ENCODE measurements at places on chromosomes 4 and X.

DNA sequence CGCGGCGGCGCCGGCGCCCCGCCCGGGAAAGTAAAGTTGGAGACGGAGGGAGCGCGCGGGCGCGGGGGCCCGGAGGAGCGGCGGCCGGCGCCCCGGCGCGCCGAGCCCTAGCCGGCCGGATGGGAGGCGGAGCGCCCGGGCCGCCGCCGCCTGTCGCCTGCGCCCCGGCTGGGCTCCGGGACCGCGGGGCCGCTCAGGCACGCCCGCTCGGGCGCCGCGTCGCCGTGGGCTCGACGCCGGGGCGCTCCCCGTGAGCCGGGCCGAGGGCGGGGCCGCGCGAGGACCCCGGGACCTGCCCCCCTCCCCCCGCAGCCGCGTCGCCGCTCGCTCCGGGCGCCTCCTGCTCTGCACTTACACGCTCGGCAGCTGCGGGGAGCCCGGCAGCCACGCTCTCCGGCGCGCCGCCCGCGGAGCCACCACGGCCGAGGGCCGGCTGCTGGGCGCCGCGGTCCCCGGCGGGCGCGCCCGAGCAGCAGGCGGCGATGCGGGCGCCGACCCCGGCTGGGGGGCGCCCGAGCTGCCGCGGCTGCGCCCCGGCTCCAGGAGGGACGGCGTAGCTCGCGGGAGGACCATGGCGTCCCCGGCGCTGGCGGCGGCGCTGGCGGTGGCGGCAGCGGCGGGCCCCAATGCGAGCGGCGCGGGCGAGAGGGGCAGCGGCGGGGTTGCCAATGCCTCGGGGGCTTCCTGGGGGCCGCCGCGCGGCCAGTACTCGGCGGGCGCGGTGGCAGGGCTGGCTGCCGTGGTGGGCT lies at the start of gene ADRA2C:
Gene ADRA2C, plus strand, starts transcription at position 350 of the 749 bp plus-strand sequence. Its CDS starts 222 bp downstream, at position 572.
- DNase-seq = peak; percentile 75

DNA sequence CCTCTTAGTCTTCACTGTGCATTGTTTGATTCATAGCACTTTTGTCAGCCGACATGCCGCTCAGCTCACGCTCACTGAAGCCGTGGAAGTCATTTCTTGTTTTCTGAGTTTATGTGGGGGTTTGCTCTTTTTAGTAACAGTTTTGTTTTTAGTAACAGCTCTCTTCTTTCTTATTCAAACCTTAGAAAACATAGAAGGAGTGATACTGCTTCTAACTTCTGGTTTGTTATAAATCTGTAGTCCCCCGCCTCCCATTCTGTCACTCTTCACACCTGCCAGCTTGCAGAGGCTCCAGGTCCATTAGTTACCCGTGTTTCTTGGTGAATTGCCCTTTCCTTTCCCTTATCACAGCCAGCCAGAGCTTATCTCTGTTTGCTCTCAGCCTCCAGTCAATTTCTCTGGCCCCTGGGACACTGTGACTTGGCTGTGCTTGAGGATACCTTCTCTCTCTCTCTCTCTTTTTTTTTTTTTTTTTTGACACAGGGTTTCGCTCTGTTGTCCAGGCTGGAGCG lies 50.5 kb downstream of the GRK4 start:
- DNase-seq = no peak

GRCh38 chrX:132489578-132490419 lies 961 bp upstream of the MBNL3 start:
- peak; percentile 75 for DNase-seq

GRCh38 chrX:72115380-72115779 lies 16.3 kb downstream of the RTL5 start:
- DNase-seq = no peak

DNA sequence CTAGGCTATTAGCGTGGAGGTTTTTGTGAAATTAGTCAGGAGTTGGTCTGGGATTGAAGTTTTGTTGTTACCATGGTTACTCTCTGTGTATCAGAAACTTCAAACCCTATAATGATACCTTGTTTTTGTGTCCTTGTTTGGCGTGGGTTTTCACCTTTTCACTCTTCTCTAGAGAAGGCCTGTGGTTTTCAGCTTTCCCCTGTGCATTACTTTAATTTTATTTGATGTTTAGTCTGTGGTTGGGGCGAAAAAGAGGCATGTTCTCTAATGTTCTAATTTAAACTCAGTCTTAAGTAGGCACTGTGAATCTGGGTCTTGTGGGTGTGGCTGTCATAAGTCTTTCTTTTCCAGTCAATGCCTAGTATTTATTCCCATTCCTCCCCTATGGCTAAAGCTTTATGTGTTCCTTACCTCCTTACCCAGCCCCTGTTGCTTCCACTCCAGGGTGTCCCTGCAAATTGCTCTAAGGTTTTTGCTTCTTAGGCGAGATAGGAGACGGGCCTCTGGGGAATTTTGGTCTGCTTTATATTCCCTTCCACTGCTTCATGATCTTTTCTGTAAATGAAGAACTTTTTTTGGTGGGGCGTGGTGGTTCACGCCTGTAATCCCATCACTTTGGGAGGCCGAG lies 326.3 kb upstream of the ZCCHC13 start:
- no peak for DNase-seq

GRCh38 chr4:66585767-66586166 lies 915.5 kb upstream of the EPHA5 start:
- no peak for DNase-seq

- no peak for DNase-seq
Measured at GRCh38 chrX:105063743-105064142, 156.8 kb downstream of the TEX13A start.

DNA sequence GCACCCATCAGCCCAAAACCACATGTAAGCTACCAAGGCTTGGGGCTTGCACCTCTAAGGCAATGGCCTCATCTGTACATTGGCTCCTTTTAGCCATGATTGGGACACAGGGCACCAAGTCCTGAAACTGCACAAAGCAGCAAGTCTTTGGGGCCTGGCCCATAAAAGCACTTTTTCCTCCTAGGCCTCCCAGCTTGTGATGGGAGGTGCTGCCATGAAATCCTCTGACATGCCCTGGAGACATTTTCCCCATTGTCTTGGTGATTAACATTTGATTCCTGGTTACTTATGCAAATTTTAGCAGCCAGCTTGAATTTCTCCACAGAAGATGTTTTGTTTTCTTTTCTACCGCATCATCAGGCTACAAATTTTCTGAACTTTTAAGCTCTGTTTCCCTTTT lies 58.5 kb upstream of the PABPC4L start:
- no peak for DNase-seq

DNA sequence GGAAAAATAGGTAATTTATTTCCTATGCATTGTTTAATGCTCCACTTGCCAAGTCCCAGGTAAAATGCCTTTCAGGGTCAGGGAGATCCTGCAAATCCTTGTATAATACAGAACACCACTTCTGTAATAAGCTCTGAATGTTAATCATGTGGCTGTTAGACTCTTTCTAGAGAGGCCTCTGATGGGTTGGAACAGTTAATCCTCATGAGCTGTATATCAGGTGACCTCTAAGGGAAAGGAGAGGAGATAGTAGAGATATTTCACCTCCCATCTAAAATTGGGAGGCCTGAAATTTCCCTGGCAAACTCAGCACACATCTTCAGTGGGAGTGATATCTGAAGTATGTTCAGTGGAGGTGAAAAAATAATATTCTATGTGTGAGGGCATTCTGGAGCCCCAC lies 210.6 kb upstream of the WDFY3 start:
- DNase-seq = no peak

GRCh38 chr4:58658701-58659100 lies 1548.5 kb upstream of the IGFBP7 start:
- DNase-seq = no peak

GRCh38 chr4:25310066-25310802 lies 2.3 kb upstream of the ZCCHC4 start:
- no peak for DNase-seq

Data from kidney (tissue), 22 donors.